ENCODE measurements at places on chromosomes 6 and 20.

DNA sequence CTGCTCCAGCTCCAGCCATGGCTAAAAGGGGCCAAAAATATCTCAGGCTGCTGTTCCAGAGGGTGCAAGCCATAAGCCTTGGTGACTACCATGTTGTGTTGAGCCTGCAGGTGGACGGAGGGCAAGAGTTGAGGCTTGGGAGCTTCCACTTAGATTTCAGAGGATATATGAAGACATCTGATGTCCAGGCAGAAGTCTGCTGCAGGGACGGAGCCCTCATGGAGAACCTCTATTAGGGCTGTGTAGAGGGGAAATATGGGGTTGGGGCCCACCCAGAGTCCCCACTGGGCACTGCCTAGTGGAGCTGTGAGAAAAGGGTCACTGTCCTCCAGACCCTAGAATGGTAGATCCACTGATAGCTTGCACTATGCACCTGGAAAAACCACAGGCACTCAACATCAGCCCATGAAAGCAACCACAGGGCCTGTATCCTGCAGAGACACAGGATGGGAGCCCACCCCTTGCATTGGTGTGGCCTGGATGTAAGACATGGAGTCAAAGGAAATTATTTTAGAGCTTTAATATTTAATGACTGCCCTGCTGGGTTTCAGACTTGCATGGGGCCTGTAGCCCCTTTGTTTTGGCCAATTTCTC, 70.5 kb downstream of the NINL start:
- DNase-seq = no peak

GRCh38 chr20:4571759-4572531, 149.8 kb upstream of the PRND start:
- no peak for DNase-seq

DNA sequence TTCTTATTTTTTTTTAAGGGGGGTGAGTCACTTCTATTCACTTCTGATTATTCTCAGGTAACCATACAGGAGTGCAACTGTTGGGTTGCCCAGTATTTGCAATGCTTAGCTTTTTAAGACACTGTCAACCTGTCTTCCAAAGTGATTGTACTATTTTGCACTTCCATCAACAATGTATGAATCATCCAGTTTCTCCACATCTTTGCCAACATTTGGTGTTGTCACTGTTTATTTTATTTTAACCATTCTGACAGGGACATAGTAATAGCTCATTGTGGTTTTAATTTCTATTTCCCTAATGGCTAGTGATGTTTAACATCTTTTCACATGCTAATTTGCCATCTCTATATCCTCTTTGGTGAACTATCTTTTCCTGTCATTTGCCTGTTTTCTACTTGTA, 1.4 kb upstream of the SLC13A3 start:
- no peak for DNase-seq

- DNase-seq = no peak
Measured at GRCh38 chr6:17505767-17506280, 94.3 kb upstream of the FAM8A1 start.

GRCh38 chr6:109382576-109383437, 540 bp upstream of the CD164 start:
- peak; percentile 86 for DNase-seq

DNA sequence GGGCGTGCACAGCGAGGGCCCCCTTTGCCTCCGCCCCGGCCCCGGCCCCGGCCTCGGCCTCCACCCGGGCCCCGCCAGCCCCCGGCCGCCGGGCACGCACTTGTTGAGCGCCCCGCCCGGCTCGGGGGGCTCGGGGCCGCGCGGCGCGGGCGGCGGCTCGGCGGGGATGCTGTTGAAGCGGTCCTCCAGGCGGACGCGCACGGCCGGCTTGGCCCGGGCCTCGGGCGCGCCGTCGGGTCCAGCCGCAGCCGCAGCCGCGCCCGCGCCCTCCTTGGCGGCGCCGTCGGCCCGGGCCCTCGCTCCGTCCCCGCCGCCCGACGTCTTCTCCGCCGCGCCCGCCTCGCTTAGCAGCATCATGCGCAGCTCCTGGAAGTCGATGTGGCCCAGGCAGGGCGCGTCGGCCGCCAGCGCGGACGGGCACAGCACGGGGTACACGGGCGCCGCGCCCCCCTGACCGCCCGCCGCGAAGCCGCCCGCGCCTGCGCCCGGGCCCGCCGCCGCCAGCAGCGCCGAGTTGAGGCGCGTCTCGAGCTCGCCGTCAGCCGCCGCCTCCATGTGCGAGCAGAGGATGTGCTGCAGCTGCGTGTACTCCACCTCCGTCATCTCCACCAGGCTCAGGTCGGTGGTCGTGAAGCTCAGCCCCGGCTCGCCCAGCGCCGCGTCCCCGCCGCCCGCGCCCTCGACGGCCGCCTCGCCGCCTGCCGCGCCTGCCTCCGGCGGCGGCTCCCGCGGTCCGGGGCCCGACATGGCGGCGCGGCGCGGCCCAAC, 514 bp downstream of the TCFL5 start:
- peak; percentile 19 for DNase-seq

- no peak for DNase-seq
Measured at GRCh38 chr20:51339721-51340450, 202.6 kb downstream of the NFATC2 start.

- no peak for DNase-seq
Measured at GRCh38 chr20:37179683-37180524, 556 bp upstream of the MROH8 start.

- no peak for DNase-seq
Measured at GRCh38 chr6:113855500-113856374, 1.4 kb upstream of the MARCKS start.

GRCh38 chr6:15510121-15510520, 152.7 kb downstream of the DTNBP1 start:
- DNase-seq = no peak

- DNase-seq = no peak
Measured at GRCh38 chr6:139117734-139118133, 17.1 kb upstream of the HECA start.

DNA sequence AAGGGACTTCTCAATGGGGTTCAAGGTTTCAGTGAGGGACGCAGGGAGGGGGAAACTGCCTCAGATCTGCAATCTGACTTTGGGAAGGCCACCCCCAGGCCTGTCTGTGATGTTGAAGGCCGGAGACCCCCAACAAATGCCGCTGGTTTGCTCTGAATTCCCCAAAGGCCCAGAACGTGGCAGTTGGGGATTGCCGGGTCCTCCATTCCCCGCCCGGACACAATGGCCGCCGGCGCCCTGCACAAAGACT, 326 bp upstream of the BCL2L1 start:
- DNase-seq = no peak

DNA sequence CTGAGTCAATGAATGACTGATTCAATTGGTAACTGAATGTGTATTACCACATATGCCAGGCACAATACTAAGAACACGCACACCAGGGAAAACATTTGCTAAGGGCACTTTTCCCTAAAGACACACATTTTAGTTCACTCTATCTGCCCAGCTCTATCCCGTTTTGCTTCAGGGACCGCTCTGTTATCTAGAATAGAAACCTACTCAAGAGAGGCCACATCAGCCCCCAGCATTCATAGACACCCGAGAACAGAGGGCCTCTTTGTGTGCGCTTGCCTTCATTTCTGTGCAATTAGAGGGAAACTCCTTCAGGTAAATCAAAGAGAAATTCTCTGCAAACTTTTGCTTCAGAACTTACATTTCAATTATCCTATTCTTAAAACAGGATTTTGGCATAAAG, 50.3 kb downstream of the DZANK1 start:
- DNase-seq = no peak

- no peak for DNase-seq
Measured at GRCh38 chr20:32979201-32979998, 24.8 kb downstream of the SUN5 start.

DNA sequence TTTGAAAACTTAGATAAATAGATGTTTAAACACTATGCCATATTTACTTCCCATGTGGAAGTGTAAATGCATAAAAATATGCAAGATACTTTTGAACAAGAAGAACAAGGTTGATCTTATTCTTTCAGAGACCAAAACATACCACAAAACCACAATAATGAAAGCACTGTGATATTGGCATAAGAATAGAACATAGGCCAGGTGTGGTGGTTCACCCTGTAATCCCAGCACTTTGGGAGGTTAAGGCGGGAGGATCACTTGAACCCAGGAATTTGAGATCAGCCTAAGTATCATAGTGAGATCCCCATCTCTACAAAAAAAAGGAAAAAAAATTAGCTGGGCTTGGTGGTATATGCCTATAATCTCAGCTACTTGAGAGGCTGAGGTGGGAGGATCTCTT, 66.5 kb downstream of the KCNS1 start:
- DNase-seq = no peak

DNA sequence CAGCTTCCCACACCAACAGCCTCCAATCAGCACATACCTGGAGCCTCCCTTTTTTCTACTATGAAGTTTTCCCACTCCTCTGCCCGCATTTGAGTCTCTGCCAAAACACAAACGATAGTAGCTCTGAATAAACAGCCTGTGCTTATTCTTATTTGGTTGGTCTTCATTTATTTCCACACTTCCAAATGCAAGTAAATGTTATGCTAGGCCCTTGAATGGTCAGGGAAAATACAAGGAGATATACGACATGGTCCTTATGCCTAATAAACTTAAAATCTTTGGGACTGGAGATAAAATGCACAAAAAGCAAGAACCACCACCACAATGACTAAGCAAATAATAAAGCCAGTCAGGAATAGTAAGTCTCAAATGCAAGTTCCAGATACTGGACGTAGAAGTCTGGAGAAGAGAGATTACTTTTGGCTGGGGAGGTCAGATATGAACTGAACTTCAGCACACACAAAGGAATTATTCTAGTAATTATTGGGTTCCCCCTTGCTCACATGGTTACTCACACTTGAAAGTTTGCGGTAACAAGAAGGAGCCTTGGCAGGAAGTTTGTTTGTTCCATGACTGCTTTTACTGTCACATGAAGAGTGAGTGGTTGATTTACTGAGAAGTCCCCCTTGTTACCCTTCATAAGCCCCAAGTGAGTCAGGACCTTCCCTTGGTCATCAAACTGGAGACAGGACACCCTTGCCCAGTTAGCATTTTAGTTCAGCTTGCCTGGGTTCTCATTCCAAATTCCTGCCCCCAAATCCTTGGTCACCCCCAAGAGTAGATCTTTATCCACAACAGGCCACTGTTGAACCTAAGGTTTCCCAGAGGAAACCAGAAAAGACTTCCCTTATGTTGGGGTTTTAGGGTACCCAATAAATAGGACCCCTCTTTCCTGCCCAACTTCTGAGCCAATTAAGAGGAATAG, 511.2 kb upstream of the JARID2 start:
- peak; percentile 29 for DNase-seq

GRCh38 chr6:17032590-17032987, 69.3 kb upstream of the STMND1 start:
- no peak for DNase-seq

DNA sequence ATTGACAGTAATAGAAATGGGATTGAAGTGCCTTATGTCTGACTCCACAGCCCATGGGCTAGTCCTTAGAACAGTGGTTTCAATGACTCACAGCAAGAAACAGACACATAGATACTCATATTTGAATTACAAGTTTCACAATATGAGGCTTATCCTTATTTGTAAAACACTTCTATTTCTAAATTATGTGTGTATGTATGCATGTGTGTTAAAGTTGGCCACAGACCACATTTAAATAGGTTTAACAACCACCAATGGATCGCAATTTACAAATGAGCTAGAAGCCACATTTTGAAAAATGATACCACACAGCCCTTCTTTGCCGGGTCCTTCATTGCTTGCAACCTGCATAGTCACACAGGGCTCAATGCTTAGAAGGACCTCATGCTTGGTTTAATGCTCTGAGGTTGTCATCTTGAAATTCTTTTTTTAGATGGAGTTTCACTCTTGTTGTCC, 157.8 kb upstream of the PREP start:
- no peak for DNase-seq

- no peak for DNase-seq
Measured at GRCh38 chr20:63098195-63098810, 91.5 kb upstream of the BHLHE23 start.

GRCh38 chr6:126633373-126633772, 293.5 kb downstream of the CENPW start:
- DNase-seq = no peak

- no peak for DNase-seq
Measured at GRCh38 chr6:17972074-17972952, 15.1 kb downstream of the KIF13A start.

DNA sequence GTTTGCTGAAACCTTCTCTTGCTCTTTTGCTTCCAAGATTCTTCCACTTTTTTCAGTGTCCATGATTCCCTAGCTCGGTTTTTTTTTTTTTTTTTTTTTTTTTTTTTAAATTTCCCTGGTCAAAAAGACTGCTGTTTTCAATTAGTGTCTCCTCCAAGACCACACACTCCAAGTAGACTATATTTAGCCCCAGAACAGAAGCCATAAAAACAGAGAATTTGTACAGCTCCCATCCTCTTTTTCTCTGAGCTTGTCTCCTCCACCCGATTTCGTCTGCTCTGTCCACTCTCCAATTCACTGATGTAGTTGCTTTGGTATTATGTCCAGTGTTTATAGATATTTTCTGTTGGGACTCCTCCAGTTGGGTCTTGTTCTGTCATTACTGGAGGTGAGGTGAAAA, 37.6 kb downstream of the RSPH3 start:
- no peak for DNase-seq

GRCh38 chr20:64182146-64182865, 18.1 kb downstream of the MYT1 start:
- no peak for DNase-seq

GRCh38 chr6:165910184-165910966, 247.3 kb upstream of the PDE10A start:
- DNase-seq = no peak

DNA sequence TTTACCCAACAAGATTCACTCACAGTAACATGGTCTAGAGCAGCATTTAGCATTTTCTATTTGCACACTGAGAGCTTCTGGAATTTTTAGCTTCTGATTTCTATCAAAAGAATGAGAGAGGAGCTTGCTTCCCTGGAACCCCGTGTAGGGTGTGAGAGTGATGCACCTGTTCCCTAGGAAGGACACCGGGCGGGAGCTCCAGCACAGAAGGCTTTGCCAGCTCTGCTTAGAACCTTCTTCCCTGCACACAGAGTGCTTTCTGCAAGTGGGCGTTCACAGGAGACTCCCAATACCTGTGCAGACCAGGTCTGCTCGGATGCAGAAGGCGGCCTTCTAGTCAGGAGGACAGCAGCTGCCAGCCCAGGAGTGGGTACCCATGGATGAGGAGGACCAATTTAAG, 217.3 kb downstream of the TBXT start:
- DNase-seq = no peak

GRCh38 chr20:40583205-40583604, 105.8 kb downstream of the MAFB start:
- no peak for DNase-seq
